Effector memory CD4-positive, alpha-beta T cell (primary cell): ENCODE measurements at places on chromosomes 13 and 19.
A peak's percentile ranks its signal among the peaks of the same experiment; 100 is the strongest.

- H3K4me3 ChIP-seq = no peak overlapping the region
- peaks cover 6% of the 10 kb centered on the region for H3K27me3 ChIP-seq
- H3K36me3 ChIP-seq = no peaks in the 10 kb centered on the region
- H3K27ac ChIP-seq = no peak overlapping the region
- DNase-seq = no peak
Measured at GRCh38 chr13:39596176-39596575, 6.8 kb downstream of the LHFPL6 start.

GRCh38 chr13:60338754-60339153, 58.3 kb upstream of the TDRD3 start:
- no peaks in the 10 kb centered on the region for H3K27me3 ChIP-seq
- H3K36me3 ChIP-seq = no peaks in the 10 kb centered on the region
- DNase-seq = no peak
- no peak overlapping the region for H3K4me3 ChIP-seq
- H3K4me1 ChIP-seq = no peaks in the 10 kb centered on the region

DNA sequence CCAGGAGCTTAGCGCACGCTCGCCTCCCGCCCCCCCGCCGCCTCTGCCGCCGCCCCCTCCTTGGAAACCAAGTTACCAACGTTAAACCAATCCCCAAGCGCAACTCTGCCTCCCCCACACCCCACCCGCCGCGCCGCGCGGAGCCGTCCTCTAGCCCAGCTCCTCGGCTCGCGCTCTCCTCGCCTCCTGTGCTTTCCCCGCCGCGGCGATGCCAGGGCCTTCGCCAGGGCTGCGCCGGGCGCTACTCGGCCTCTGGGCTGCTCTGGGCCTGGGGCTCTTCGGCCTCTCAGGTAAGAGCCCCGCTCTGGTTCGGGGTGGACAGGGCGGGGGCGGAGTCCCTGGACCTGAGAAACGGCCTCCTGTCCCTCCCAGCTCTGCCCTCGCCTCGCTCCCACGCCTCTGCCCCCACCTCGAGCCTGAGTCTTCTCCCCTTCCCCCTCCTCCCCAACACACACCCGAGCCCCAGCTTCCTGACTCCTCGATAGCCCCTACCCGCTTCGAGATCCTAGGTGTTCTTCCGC, at the start of gene ICAM5:
ICAM5 (plus strand) TSS at position 117 of the 521 bp plus-strand sequence; CDS start at position 209, 92 bp downstream.
- DNase-seq = no peak
- H3K27ac ChIP-seq = no peak within 1 kb of the TSS
- H3K27me3 ChIP-seq = peaks cover 70% of the 10 kb centered on the region
- H3K36me3 ChIP-seq = peaks cover 10% of the 10 kb centered on the region
- peak within 1 kb of the TSS; percentile 54 for H3K4me3 ChIP-seq
- H3K4me1 ChIP-seq = peaks cover 69% of the 10 kb centered on the region

DNA sequence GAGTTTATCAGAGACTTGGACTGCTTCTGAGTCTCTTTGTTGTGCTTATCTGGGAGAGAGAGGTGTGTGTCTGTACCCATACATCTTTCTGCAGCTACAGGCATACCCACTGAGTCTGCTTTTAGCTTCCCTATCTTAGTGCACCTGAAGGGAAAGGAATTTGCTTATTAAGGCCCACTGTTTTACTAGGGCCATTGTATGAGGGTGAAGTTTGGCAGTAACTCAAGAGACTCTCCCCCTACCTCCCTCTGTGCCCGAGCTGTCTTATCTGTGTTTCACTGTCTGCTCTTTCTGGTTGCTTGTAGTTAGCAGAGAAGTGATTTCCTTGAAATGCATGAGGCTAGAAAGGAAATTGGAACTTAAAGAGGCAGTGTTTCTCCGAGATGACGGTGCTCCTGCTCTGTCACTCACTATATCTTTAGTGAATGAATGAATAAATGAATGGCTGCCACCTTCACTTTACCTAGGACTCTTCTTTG, 678 bp upstream of the CD33 start:
- no peak overlapping the region for H3K27ac ChIP-seq
- no peaks in the 10 kb centered on the region for H3K36me3 ChIP-seq
- no peak for DNase-seq
- H3K4me1 ChIP-seq = no peaks in the 10 kb centered on the region
- no peaks in the 10 kb centered on the region for H3K27me3 ChIP-seq

DNA sequence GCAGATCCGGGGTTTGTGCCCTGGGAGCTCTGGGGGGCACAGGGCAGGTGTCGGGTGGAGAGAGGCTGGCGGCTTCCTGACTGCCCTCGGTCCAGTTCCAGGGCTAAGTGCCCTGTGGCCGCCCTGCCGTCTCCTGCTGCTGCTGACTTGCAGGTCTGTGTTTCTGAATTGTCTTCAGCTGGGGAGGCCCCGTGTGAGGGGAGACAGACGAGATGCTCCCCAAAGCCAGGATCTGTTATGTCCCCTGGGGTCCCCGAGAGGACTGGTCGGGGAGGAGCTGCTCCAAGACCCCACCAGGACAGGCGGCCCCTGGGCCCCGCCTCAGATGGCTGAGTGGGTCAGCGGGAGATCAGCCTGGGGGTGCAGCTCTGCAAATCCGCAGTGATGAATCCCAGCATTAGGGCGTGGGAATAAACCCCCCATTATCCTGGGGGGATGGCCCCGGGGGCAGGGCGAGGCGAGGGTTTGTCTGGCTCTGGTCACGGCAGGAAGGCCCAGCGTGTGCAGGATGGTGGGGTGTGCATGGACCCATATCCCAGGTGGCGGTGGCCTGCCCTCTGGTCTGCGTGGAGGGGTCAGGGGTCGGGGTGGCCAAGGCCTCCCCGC, 4.7 kb downstream of the HCN2 start:
- peaks cover 8% of the 10 kb centered on the region for H3K4me1 ChIP-seq
- H3K27ac ChIP-seq = no peak overlapping the region
- no peak for DNase-seq
- H3K4me3 ChIP-seq = no peak overlapping the region

GRCh38 chr13:103762523-103762922, 696.3 kb upstream of the SLC10A2 start:
- H3K27ac ChIP-seq = no peak overlapping the region
- no peaks in the 10 kb centered on the region for H3K4me1 ChIP-seq
- no peak overlapping the region for H3K4me3 ChIP-seq
- DNase-seq = no peak
- H3K27me3 ChIP-seq = no peaks in the 10 kb centered on the region
